ENCODE measurements at places on chromosomes 13 and 19. TPM values are rescaled to one million over a fixed set of nuclear protein-coding genes. Genes with fewer than 3 reads are reported as not detected.

GRCh38 chr13:113115363-113116205 lies 7.0 kb upstream of the F10 start:
- DNase-seq: no peak

DNA sequence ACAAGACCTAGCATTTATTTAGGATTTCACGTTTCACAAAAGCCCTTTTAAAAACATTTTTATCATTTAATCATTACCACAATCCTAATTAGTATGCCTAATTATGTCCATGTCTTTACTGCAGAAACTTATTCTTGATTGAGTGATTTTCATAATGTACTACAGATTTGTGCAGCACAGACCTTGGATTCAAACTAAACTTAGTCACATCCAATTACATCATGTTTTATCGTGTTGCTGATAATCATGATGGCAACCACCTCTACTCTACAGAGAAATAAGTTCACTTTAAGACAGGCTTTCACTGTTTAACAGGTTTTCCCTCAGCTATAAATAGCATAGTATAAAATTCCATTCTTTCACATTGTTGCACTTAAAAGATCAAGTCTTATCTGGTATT lies 240.9 kb upstream of the RFC3 start:
- DNase-seq: no peak

DNA sequence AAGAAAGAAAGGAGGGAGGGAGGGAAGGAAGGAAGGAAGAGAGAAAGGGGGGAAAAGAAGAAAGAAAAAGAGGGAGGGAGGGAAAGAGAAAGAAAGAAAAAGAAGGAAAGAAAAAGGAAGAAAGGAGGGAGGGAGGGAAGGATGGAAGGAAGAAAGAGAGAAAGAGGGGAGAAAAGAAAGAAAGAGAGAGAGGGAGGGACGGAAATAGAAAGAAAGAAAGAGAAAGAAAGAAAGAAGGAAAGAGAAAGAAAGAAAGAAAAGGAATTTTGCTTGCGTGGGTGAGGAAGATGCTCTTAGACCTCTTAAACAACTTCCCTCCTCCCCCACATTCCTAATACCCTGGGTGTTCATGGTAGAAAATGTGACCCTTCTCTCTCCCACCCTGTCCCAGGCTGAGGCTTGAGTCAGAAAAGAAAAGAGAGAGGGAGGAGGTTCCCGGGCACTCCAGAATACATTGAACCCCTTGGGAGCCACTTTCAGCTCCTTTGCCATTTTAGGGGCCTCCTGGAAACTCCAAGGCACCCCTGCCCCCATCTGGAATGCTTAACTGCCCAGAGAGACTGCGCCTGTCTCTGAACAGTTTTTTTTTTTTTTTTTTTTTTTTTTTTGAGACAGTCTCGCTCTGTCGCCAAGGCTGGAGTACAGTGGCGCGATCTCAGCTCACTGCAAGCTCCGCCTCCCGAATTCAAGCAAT lies 9.2 kb upstream of the KANK3 start:
- no peak for DNase-seq

GRCh38 chr13:63345835-63346234 lies 1930.2 kb upstream of the PCDH20 start:
- DNase-seq: no peak

DNA sequence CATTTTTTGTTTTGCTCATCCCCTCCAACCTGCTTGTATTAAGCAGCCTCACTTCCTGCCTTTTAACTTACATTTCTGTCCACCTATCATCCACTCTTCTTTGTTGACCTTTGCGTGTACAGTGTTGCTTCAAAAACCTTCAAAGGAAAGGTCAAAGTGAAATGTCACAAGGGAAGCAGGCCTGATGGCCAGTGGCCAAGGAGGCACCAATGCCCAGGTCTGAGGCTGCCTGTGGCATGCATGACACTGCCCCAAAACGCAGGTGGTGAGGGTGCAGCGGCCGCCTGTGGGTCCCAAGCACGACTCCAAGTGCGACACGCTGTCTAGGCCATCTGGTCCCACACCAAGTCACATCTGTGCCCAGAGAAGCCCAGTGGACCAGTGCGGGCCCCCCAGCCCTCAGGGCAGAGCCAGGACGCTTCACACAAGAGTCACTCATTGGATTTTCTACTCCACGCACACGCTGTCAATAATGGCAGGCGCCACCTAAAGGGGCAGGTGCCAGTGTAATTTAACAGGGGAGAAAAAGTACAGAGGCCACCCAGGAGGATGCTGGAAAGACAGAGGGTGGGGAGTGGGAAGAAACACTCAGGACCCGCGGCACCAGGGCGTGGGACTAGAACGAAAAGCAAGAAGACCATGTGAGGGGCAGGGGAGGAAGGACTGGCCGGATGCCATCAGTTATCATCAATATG lies 23.5 kb downstream of the SLC7A1 start:
- DNase-seq: no peak

DNA sequence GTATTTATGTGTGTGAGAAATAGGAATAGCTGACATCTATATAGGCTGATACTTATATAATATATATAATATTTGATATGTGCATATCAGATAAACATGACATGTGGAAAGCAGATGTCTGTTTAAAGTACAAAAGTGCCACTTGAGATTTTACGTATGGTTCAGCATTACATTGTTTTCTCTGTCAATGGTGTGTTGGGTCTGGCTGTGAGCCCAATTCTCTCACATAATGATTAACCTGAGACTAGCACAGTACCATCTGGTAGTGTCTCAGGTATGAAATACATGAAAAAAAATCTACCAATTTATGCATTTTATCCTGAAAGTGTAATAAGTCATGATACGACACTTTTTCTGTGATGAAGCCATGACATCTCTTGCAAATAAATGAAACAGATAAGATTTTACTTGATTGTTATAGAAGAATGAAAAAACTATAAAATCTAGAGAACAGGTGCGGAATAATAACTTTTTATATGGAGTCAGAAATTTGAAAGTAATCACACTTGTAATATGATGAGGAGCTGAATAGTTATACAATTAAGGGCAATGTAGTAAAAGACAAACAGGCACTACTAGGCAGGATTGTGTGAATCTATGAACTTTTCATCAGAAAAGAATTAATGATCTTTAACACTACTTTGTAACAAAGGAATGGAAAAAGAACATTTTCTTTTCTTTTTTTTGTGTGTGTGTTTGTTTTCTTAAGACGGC lies 1405.0 kb downstream of the OLFM4 start:
- DNase-seq: no peak

DNA sequence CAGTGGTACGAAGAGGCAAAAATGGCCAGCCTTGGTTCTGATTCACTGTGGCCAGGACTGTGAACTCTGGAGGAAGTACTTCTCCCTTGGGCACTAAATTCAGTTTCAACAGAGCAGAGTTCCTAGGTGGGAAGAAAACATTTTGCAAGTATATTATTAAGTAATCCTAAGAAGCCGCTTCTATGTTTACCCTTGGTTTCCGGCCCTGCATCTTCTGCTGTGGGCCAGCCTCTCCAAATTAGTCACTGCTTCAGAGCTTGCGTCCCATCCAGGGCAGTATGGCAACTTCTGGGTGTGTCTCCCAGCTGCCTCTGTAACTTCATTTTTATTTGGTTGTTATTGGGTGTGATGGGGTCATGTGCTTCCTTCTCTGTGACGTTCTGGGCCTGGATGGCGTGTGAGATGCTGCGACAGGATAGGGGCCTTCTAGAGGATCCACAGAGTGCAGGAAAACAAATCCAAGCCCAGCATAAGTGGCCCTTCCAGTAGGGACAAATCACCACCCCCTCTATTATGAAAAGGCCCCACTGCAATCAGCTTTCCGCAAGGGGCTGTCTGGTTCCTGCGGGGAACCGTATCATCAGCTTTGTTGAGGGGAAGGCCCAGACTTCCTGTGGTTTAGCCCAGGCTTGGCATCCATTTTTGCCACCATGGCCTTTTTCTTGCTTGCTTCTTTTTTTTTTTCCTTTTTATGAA lies 55.1 kb upstream of the C1QTNF9 start:
- DNase-seq: no peak

- DNase-seq: no peak
Measured at GRCh38 chr13:30845297-30846214, 60.5 kb upstream of the MEDAG start.

DNA sequence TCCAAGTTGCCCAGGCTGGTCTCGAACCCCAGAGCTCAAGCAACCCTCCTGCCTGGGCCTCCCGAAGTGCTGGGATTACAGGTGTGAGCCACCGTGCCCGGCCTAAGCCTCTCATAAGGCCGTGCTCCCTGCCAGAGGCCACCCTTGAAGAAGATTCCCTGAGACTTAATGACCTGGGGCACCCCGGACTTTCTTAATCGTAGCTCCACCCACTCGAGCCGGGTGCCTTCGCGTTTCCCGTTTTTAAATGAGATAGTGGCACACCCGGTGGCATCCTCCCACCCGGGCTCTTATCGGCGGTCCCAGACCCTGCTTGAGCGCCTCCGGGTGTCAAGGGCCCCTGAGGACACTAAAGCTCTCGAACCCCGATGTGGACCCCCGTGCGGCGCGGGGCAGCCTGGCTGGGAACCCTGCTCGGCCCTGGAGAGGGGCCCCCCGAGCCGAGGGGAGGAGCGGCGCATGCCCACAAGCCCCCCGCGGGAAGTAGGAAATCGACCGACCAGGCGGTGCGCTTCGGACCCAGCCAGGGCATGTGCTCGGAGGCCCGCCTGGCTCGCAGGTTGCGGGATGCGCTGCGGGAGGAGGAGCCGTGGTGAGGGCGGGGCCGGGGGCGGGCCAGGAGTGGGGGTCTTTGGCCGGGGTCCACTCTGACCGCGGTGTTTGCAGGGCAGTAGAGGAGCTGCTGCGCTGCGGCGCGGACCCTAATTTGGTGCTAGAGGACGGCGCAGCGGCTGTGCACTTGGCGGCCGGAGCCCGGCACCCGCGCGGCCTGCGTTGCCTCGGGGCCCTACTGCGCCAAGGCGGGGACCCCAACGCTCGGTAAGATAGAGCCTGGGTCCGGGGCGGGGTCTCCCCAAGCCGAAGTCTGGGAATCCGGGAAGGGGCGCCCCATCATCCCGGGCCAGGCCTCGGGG lies at the start of gene ANKLE1:
TSS of gene ANKLE1 (plus strand) at position 511 of the 914 bp plus-strand sequence. CDS start at position 531, 20 bp downstream.
- peak; percentile 39 for DNase-seq

- no peak for DNase-seq
Measured at GRCh38 chr13:113969973-113970611, 3.8 kb downstream of the C13orf46 start.

- DNase-seq: peak; percentile 99
Measured at GRCh38 chr19:54518844-54519243, 16.2 kb downstream of the LAIR2 start.

GRCh38 chr19:33440682-33441081 lies 67.2 kb downstream of the CEBPG start:
- DNase-seq: no peak

- no peak for DNase-seq
Measured at GRCh38 chr13:77417897-77418296, 91.0 kb upstream of the MYCBP2 start.

GRCh38 chr19:31510635-31511034 lies 161.4 kb upstream of the TSHZ3 start:
- no peak for DNase-seq

- peak; percentile 21 for DNase-seq
Measured at GRCh38 chr13:113123226-113124201, 915 bp downstream of the F10 start.

DNA sequence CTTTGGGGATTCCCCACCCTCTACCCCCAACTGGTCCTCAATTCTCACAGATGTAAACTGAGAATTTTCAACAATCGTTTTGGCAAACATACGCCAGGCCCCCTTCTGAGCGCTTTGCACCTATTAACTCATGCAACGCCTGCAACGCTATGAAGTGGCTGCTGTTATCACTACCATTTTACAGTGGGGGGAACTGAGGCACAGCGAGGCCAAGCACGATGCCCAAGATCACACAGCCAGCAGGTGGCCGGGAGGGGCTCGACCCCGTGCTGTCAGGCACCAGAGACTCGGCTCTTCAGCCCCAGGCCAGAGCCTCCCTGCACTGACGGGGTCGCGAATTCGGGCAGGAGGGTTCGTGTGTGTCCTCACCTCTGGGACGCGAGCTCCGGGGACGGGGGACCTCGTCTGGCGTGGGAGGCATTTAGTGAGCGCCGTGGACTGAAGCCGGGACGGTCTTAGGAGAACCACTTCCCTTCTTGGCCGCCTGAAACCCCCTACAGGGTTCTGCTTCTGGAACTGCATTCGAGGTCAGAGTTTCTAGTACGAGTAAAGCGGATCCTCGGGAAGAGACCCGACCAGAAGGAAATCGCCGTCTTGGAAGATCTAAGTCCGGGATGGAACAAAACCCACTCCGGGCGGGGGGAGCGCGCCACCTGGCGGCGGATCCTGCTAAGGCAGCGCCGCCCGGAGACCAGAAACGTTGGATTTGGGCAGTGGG lies 21.0 kb downstream of the ZNF114 start:
- peak; percentile 84 for DNase-seq

DNA sequence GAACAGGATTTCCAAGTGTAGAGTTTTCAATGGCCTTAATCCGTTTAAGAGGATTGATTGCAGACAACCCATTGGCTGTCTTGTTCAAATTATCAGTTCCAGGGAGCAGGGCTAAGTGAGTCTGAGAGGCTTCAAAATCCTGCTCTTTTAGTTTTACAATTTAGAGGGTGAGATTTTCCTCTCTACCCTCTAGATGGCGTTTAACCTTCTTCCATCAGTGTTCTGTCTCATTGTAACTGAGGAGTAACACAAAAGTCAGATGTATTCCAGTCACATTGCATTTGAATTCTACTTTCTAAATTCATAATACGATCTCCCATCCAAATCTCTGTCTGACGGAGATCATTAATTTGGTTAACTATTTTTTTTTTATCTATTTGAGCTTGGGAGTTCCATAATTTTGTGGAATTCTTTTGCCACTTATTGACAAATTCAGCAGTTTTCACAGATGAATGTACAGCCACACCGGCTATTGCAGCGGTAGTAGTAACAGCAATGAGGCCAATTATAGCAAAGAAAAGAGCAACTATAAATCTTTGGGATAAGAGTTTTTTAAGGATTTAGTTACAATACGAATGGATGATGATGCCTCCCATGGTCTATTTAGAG lies 7.8 kb upstream of the C19orf84 start:
- DNase-seq: peak; percentile 41

DNA sequence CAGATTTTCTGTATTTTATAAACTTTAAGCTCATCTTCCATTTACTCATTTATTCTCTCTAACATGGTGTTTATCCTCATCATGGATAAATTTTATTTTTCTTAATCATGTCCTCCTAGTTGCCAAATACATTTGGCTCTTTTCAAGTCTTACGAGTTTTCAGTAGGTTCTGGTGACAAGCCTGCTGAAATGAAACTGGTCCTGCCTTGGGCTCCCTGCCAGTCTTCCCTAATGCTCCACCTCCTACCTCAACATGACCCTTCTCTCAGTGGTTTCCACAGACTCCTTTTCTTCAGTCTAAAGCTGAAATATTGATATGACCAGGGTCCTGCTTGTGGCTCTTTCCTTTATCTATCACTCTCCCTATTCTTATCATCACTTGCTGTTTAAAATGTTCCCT lies 81.2 kb downstream of the TRPC4 start:
- DNase-seq: no peak

- peak; percentile 17 for DNase-seq
Measured at GRCh38 chr13:49421391-49421790, 22.5 kb downstream of the CAB39L start.

The KLK13 gene
- not detected for total RNA-seq

The FCGBP gene
- 0.74 TPM for total RNA-seq

The PHF11 gene
- 13.7 TPM for total RNA-seq

The DCT gene
- total RNA-seq: not detected

The C19orf73 gene
- 1.4 TPM for total RNA-seq

The SULT2A1 gene
- not detected for total RNA-seq

The PGLYRP2 gene
- total RNA-seq: 0.05 TPM

The SLC5A5 gene
- total RNA-seq: not detected

The ZNF730 gene
- 1.2 TPM for total RNA-seq

The FGF21 gene
- total RNA-seq: not detected
